Stimulated activated CD8-positive, alpha-beta memory T cell treated with anti-CD3 and anti-CD28 coated beads, Interleukin-4, amount 100 ng/mL, for 1 hour (primary cell): ENCODE measurements at places on chromosomes 13 and 19.

DNA sequence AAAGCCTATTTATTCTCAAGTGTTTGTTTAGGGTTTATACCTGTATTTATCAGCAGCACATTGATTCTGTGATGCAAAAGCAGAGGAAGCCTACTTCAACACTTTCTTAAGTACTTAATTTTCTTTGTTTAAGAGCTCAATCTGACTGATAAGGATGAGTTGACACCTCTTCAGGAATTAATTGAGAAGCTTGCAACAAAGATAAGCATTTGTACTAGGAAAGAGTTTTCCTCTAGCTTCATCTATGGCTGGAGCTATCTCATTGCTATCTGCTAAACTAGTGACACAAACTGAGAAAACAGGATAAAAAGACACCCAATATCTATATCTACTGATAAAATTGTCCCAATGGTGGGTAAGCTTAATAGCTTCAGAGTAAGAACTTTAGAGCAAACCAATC, 170.1 kb upstream of the SLITRK6 start:
- no peak for DNase-seq

GRCh38 chr13:27808851-27809550, 16.7 kb downstream of the GSX1 start:
- DNase-seq, result no peak

DNA sequence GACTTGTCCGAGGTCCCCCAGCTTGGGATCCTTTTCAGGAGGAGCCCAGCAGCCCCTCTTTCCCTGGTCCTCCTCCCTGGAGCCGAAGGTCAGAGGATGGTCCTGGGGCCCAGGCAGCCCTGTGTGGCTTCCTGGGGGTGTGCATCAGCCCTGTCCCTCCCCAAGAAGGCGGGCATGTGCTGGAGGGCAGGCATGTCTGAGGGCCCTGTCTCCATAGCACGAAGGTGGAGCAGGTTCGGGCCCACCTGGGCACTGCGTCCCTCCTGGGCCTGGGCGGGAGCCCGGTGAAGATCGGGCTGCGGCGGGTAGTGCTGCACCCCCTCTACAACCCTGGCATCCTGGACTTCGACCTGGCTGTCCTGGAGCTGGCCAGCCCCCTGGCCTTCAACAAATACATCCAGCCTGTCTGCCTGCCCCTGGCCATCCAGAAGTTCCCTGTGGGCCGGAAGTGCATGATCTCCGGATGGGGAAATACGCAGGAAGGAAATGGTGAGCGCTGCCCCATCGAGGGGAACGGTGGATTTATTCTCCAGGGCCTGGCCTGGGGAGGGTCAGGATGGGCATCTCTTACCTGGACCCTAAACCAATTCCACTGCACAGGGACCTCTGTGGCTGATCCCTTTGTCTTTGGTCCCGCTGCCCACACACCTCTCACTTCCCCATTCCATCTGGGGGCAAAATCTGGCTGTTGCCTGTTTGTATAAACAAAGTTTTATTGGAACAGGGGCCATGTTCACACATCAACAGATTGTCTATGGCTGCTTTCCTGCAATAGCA, 10.9 kb downstream of the TIMM13 start:
- DNase-seq, result no peak

DNA sequence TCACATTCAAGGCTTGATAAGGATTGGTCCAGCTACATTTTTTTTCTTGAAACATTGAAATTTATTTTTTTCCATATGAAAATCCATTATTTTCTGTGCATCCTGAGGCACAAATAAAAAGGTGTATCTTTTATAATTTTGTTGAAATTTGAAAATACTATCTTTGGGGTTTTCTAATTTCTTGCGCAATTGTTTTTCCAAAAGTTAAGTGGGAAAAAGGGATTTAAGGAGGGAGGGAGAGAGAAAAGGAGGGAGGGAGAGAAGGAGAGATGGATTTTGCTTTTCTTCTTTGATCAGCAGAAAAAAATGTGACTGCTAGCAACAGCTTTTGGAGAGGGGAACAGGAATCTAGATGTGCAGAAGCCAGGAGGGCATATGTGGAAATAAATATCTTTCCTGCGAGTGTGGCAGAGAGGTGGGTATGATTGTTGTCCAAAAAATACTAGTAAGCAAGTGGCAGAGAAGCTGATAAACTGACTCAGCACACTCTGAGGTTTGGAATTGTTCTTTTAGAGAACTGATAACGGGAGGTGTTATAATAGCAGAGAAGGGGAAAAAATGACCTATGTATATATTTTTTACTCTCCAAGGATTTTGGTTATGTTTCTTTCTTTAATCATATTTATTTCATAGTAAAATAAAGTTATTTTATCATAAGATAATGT, 61.2 kb upstream of the EDNRB start:
- no peak for DNase-seq

- no peak for DNase-seq
These were observed 11.4 kb downstream of the ZIC2 start for GRCh38 chr13:99992949-99993351.

DNA sequence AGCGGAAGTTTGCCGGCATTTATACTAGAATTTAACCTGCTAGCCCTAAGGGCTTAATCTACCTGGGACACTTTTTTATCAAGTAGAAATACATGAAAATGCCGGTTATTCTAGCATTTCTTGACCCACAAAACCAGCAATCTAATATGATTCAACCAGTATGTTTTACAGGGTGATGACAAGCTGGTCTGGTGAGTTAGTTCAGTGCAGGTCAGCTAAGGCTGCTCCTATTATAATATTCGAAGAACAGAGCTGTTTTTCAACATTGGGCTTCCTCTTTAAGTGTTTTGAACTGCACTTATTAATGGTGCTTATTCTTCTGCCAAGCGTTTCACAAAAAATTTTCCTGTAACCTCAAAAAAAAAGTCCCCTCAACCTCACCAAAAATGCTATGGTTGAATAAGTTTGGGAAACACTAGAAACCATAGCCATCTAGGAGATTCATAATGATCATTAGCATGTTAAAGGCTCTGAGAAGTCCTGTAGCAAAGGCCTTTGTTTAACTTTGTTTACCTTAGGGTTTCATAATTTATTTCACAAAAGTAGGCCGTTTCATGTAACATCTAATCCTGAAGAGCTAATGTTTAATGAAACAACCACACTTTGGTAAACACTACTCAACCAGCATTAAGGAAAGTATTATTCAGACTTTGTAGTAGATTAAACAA, 526.6 kb downstream of the KLF12 start:
- no peak for DNase-seq

- no peak for DNase-seq
These were observed 67.2 kb downstream of the SPACA7 start for GRCh38 chr13:112443191-112443994.

- no peak for DNase-seq
These were observed 8.6 kb upstream of the MKNK2 start for GRCh38 chr19:2059422-2060201.

- no peak for DNase-seq
These were observed 23.6 kb upstream of the TTYH1 start for GRCh38 chr19:54391589-54392061.

DNA sequence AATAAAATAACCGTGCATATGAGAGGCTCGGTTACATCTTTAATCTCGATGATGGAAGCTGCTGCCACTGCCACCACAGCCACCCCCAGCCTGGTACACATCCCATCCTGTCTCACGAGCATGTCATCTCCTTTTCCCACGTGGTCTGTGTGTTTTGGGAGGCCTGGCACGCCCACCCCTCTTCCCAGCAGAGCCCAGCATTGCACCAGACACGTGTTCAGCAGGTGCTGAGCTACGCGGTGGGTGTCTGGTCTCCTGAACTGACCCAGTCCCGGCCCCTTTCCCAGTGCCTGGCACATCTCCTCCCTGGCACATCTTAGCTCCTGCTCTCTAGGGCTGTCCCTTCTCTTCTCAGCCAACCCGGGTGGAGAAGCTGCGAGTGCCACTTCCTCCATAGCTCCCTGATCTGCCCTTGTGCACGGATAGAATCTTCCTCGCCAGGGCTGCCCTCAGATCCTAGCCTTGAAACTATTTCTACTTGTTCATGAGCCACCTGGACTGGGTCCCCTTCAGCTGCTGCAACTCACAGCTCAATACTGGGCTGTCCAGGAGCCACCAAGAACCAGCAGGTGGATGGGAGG, 36.8 kb upstream of the ZNF536 start:
- no peak for DNase-seq

DNA sequence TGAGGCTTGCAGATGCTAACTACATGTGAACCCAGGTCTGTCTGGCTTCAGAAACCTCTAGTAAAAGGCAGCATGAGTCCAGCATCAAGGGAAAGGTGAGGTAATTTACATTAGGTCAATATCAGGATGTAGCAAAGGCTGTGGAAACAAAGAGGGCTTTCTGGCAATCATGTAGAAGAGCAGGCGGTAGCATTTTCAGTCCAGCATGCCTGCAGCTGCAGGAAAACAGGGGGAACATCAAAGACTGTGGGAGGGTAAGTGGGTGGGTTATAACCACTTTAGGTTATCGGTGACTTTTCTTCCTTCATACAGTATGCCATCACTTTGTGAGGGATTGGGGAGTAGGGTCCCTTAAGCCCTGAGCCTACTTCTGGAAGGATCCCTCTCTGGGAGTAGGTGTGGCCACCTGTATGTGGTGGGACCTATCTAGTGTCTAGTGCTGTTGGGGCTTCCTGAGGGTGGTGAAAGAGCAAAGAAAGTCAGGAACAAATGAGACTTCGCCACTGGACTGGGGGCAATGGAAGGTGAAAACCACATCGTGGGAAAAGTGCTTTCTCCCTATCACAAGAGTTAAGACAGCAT, 10.8 kb downstream of the SUGP2 start:
- no peak for DNase-seq

- DNase-seq, result no peak
These were observed 169.7 kb downstream of the KLF5 start for GRCh38 chr13:73228546-73228945.

- DNase-seq, result no peak
These were observed 108.2 kb downstream of the GNG7 start for GRCh38 chr19:2594319-2594718.

DNA sequence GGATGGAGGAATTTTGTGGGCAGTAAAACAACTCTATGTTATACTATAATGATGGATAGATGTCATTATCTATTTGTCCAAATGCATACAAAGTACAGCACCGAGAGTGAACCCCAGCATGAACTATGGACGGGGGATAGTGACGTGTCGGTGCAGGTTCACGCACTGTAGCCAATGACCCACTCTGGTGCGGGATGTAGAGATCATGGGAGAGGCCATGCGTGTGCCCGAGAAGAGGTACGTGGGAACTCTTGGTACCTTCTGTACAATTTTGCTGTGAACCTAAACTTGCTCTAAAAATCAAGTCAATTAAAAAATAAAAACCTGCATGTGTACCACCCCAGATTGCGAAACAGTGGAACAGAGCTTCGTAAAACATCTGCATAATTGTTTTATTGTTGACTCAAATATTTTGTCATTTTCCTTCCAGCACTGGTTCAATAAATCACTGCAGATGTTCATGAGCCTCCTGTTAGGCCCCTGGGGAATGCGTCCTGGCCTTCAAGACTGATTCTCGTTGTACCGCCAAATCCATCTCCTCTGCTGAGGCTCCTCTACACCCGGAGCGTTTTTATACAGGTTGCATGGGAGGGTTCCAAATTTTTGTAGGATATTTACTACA, 30.9 kb downstream of the COL4A1 start:
- DNase-seq, result no peak

- DNase-seq, result no peak
These were observed 459.2 kb downstream of the FGF14 start for GRCh38 chr13:101942535-101943157.

- DNase-seq, result no peak
These were observed 12.5 kb downstream of the AP2S1 start for GRCh38 chr19:46838160-46838559.

DNA sequence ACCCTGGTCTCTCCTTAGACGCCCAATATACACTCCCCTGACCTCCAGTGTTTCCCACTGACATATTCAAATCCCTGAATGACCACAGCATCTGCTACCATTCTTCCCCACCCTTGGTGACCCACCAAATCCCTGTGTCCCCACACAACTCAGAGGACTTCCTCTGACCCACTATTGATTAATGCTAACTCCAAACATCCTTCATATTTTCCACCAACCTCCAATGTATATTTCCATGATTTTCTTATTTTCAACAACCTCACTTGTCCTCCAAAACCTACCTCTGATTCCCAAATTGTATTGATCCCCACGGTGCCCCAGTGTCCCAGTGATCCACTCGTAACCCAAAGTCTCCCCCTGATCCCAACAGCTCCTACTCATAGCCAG, 526 bp upstream of the DMWD start:
- no peak for DNase-seq

DNA sequence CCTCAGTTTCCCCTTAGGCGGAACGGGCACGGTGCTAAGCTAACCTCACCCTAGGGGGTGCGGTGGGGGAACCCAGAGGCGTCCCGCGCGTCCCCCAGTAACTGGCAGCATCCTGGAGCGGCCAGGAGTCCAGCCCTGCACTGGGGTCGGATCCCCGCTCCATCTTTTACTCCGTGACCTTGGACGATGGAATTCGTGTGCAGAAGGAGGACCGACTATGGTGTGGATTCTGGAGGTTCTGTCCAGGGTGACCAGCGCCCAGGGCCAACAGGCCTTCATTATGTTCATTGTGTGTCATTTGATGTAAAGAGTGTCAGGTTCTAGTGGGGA, 630 bp downstream of the SPPL2B start:
- DNase-seq, result no peak
